Prostate gland (tissue), 2 donors: ENCODE measurements at places on chromosomes 2 and 18.

DNA sequence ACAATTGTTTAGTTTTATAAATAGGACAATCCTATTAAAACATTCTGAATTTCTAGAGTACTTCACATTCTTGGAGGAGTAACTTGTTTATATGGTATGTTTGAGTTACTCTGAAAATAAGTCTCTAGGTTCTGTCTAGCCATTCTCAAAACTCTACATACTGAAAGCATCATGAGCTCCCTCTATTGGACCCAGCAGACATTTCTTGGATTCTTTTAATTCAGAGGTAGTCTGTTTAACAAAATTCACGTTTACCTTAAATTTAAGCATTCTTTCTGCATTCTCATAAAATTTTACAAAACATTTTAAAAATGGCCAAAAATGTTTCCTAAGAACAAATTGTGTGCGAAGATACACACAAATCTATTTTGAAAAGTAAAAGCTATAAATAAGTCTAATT, 15.3 kb downstream of the SP9 start:
- no peak for DNase-seq

DNA sequence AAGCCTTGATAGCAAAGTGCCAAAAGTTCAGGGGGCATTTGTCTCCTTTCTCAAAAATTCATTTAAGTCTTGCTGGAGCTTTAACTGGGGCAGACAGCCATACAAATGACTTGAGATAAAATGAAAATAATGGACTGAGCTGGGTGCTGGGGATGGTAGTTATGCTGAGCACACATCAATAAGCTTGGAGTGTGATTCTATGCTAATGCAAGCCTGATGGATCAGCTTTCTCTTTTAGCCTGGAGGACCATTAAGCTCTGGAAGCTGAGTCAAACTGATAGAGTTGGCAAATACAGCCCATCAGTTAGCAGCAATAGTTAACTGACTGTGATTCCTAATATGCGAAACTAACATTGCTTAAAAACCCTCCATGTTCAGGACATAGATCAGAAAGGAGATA, 98.0 kb downstream of the CAMKMT start:
- no peak for DNase-seq

DNA sequence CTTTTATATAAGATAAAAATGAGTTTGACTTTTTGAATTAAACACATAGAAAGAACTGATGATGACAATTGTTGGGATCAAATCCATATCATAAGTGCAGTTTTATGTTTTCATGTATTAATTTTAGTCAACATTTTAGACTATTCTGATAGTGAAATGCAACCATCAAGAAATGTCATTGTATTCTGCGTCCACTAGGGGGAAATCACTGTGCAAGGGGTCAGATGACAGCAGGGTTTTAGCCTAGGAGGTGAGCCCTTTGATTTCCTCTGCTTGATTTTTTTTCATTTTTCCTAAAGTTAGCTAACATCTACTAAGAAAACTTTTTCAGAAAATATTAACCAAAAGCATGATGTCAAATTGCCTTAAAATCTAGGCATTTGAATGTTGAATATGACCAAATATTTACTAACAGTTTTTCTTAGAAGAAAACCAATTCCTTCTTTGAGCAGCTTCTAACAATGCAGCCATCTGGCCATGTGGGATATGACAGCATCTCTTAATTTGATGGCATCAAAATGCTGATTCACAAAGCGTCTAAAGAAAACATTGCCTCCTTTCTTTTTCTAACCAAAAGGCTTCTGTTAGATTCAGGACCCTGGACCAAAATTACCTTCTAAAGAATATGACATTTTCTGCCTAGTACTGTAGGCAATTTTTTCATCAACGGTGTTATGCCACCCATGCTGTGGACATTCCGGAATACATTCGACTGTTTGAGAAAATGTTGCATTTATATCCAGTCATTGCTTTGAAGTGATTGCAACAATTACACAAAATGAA, 141.5 kb downstream of the SPHKAP start:
- no peak for DNase-seq

DNA sequence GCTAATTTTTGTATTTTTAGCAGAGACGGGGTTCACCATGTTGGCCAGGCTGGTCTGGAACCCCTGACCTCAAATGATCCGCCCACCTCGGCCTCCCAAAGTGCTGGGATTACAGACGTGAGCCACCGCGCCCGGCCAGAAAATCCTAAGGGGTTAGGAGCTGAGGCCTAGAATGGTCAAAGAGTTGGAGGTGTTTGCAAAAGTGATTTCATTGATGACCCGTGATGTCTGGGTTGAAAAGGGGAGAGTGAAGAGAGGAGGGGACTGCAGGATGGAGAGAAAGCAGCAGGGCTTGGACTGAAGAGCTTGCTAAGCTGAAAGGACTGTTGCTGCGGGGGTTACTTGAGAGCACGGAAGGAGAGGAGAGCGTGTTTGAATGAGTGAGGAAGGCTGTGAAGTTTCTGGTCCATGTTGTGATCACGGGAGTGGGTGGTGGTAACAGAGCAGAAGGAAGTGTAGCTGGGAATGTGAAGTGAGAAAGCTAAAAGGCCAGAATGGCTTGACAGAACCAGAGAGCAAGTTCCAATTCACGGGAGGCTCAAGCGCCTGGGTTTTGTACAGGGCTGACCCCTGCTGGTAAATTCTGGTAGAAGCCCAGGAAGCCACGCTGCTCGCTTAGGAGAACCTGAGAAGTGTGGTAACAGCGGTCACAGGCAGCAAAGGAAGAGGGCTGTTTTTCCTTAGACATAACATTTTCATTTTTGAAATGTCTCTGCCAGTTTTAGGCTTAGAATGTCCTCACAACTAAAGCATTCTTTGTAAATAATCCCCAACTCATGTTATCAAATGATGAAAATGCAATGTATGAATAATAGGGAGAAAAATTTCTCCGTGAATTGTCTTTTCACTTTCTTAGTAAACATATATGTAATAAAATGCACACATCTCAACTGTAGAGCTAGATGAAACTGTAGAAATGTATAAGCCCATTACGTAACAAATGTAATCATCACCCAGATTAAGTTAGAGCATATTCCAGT, 40.5 kb upstream of the ACTR2 start:
- peak; percentile 73 for DNase-seq

GRCh38 chr2:184053326-184053725, 545.0 kb upstream of the ZNF804A start:
- peak; percentile 48 for DNase-seq

DNA sequence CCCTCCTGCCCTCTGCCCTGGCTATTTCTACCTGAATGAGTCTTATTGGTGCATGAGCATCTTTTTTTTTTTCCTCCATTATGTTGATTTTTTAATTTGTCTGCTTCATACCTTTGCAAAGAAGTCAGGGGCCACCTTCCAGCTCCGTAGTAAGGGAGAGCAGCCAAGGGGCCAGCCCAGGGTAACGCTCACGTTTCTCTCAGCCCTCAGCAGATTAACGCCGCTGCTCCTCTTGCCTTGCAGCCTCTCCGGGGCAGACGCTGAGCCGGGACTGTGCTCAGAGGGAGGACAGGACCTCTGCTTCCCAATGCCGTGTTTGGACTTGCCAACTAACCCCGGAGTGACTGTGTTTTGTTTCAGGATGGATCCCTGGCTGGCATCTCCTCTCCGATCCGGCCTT, 241.7 kb downstream of the ATAD2B start:
- no peak for DNase-seq

GRCh38 chr2:175256806-175257585, 75.5 kb upstream of the ATP5MC3 start:
- DNase-seq, result no peak

- DNase-seq, result no peak
Observed at GRCh38 chr2:176546550-176546949, 277.3 kb downstream of the MTX2 start.

DNA sequence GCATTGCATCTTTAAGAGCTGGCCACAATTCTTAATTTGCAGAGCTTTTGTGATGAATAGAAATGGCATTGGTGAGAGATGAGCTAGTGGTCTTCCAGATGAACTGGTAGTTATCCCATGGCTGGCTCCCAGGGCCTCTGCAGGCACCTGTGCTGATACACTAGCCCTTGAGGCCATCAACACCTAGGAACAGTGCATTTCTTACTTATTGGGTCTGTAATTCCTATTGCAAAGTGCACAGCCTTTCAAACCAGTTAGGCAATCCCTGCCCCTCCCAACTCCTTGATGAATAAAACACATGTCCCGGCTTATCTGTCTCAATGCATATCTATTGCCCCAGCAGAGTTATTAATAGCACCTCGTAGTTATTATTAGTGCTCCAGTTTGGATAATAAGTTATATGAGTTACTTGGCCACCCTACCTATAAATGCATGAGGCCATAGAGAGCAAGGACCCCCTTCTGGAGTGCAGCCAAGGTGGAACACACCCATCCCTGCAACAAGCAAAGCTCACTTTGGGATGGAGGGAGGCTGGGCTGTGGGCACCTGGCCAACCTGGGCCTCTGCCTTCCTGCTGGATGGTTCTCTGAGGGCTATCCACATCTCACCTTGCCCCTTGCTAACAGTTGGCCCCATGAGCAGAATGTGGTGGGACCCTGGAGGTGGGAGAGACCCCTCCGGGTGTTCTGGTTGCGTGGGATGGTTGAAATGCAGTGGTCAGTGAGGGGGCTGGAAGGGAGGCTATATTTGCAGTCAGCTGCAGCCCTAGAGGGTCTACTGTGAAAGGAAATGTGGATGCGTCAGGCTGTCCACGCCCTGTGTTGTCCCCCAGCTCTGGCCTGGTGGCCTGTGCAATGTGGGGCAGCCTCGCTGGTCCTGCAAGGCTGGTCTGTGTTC, 455.9 kb upstream of the HS6ST1 start:
- no peak for DNase-seq

GRCh38 chr18:21364471-21364870, 122.4 kb downstream of the GREB1L start:
- no peak for DNase-seq

DNA sequence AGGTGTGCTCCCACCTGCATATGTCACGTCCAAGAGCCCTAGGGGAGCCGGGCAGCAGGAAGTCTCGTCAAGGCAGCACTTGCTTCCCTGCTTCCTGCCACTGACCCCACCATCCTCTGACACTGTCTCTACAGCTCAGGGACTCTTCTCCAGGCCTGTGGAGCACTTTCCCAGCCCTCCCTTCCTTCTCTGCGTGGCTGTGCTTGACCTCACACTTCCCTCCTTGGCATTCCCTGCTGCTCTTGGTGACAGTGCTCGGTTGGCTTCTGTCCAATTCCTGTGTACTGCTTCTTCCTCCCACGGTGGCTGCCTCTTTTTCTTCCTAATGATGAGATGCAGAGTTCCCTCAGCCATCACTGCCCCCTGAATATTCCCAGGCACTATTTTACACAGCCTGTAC, 2.8 kb downstream of the CIDEA start:
- DNase-seq, result no peak

- no peak for DNase-seq
Observed at GRCh38 chr2:41241325-41242000, 789.6 kb upstream of the SLC8A1 start.

DNA sequence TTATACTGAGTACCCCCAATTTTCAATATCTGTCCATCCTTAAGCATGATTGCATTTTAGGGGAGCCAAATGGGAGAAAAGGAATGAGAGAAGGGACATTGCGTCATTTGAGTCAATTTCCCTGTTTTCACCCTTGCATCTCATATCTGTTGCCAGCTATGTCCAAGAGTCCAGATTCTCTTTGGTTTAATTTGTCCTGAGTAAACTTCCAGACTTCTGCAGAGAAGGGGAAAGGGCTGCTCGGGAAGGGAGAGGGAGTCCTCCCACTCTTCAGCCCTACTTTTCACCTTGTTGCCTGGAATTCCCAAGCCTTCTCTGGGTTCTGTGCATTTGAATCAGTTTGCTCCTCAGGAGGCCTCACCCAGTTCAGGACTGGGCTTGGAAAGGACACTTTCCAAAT, 16.5 kb downstream of the GREB1 start:
- DNase-seq, result no peak

- no peak for DNase-seq
Observed at GRCh38 chr2:3628800-3629199, 29.2 kb upstream of the ALLC start.
